Memory B cell (primary cell): ENCODE measurements at places on chromosomes 5 and 9.

DNA sequence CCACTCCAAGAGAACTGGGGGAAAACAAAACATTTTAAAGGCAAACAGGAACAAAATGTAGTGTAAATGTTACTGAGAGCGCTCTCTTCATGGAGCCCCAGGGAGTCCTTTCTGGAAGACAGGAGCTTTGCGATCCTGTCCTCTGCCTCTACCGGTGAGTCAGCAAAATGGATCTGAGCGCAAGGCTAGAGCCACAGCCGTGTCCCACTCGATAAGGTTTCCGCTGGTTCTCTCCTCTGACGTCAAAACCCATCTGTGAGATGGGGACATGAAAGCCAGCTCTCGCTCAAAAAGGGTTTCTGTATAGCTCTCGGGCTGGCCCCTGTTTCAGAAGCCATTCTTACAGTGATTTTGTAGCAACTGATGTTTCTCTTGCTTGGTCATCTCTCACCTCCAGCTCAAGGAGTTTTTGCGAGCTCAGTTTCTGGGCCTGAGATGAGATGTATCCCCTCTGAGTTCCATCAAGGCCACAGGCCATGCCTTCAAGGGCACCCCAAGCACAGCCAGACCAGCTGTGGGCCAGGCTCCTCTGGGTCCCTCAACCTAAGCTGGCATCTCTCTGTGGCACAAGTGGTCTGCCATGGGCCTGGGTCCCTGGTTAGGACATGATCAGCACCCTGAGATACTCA lies 101.6 kb downstream of the FSTL4 start:
- no peaks in the 10 kb centered on the region for H3K4me1 ChIP-seq
- peaks cover 16% of the 10 kb centered on the region for H3K27me3 ChIP-seq
- H3K27ac ChIP-seq: no peak overlapping the region

- peak overlapping the region; percentile 99 for H3K4me3 ChIP-seq
- H3K36me3 ChIP-seq: peaks cover 6% of the 10 kb centered on the region
- DNase-seq: peak; percentile 34
These were observed 649 bp downstream of the STK10 start for GRCh38 chr5:172187118-172188032.

DNA sequence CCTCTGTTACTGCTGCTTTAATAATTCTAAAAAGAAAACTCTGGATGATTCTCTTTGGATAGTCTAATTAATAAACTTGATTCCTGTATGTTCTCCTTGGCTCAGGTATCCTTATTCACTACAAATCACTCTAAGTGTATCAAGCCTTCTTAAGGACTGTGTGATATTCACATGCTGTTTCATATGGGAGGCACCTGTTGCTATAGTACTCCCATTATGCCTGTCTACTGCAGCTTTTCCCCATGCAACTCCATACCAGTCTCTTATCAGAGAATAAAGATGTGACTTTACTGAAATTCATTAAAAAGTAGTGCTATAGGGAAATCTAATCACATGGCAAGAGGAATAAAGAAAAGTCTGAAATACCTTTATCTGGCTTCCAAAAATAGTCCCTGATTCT lies 14.7 kb downstream of the BRD8 start:
- no peak overlapping the region for H3K4me3 ChIP-seq
- H3K36me3 ChIP-seq: peaks cover 63% of the 10 kb centered on the region

GRCh38 chr9:107309271-107309670 lies 26.2 kb downstream of the RAD23B start:
- peaks cover 44% of the 10 kb centered on the region for H3K36me3 ChIP-seq
- DNase-seq: no peak
- peaks cover 24% of the 10 kb centered on the region for H3K4me1 ChIP-seq
- H3K27ac ChIP-seq: no peak overlapping the region
- no peaks in the 10 kb centered on the region for H3K27me3 ChIP-seq
- H3K4me3 ChIP-seq: no peak overlapping the region
